ENCODE measurements at places on chromosomes 13 and 19. TPM values are rescaled to one million over a fixed set of nuclear protein-coding genes. Genes with fewer than 3 reads are reported as not detected.

GRCh38 chr19:6065685-6066374 is 44.5 kb downstream of the RFX2 start:
- DNase-seq, result peak; percentile 84
- peak overlapping the region; percentile 70 for H3K27ac ChIP-seq
- no peaks in the 10 kb centered on the region for H3K36me3 ChIP-seq

GRCh38 chr19:29288256-29288655 is 75.3 kb upstream of the UQCRFS1 start:
- DNase-seq, result no peak
- H3K36me3 ChIP-seq, result no peaks in the 10 kb centered on the region
- no peak overlapping the region for H3K27ac ChIP-seq
- no peaks in the 10 kb centered on the region for H3K4me1 ChIP-seq

DNA sequence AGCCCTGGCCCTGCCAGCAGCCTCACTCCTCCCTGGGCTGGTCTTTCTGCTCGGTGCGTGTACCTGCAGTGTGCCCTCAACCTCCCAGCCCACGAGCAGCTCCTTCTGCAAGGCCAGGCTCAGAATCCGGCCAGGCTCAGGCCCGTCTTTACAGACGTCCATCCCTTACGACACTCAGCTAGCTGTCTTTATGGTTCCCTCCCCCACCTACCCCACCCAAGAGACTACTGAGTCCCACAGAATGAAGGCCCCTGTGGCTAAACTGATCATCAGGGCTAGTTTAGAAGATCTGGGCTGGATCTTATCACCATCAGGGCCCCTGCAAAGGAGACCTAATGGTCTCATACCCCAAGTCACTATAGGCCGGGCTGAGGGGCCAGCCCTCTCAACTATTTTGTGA is 10.7 kb downstream of the TMEM150B start:
- no peaks in the 10 kb centered on the region for H3K36me3 ChIP-seq
- H3K4me1 ChIP-seq, result no peaks in the 10 kb centered on the region
- no peak overlapping the region for H3K27ac ChIP-seq
- H3K4me3 ChIP-seq, result no peak overlapping the region
- DNase-seq, result no peak
- no peaks in the 10 kb centered on the region for H3K27me3 ChIP-seq

The SLC1A6 gene
- polyA plus RNA-seq, result not detected

The CAMSAP3 gene
- 21.5 TPM for polyA plus RNA-seq

The OR10H1 gene
- not detected for polyA plus RNA-seq

Measured in stomach (tissue), 19 donors.